ENCODE measurements at places on chromosomes 11 and 22.

DNA sequence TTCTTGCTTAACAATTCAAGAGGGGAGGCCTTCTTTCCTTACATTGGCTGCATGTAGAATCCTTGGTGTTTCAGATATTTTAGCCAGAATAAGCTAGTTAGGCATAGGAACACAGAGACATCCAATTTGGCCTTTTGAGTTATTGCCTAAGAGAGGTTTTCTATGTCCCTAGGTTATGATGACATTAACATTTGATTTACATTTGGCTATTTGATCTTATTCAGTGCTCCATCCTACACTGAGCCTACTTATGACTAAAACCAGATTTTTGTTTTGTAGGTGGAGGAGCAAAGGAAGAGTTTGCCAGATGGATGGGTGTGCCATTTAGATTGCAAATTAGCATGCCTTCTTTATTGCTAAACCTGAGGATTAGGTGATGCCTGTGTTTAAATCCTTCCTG, 11.1 kb upstream of the SLC37A2 start:
- DNase-seq: no peak

DNA sequence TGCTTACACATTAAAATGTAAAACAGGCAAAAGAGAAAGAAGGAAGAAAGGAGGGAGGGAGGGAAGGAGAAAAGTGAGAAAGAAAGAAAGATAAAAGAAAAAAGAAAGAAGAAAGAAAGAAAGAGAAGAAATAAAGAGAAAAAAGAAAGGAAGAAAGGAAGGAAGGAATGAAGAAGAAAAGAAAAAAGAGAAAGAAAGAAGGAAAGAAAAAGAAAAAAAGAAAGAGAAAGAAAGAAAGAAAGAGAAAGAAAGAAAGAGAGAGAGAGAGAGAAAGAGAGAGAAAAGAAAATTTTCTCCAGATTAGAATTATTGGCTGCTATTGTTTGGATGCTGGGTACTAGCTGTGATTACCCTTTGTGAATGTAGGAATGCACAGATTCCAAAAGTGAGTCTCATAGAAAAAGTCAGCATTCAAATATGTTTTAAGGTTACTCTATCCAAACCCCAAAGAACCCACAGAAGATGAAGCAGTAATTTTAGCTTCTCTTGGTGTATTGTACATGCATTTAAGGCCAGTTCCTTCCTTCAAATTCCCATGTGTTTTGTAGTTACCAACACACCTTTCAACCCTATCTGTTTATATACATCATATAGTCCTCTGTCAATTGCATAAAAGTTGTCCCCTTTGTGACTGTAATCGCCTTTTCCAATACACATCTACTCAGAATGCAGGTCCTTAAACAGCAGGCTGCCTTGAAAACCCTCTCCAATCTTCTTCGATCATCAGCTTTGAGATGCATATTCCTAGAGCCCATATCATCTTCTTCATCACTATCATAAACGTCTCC, 789 bp upstream of the FAM111A start:
- DNase-seq: no peak

DNA sequence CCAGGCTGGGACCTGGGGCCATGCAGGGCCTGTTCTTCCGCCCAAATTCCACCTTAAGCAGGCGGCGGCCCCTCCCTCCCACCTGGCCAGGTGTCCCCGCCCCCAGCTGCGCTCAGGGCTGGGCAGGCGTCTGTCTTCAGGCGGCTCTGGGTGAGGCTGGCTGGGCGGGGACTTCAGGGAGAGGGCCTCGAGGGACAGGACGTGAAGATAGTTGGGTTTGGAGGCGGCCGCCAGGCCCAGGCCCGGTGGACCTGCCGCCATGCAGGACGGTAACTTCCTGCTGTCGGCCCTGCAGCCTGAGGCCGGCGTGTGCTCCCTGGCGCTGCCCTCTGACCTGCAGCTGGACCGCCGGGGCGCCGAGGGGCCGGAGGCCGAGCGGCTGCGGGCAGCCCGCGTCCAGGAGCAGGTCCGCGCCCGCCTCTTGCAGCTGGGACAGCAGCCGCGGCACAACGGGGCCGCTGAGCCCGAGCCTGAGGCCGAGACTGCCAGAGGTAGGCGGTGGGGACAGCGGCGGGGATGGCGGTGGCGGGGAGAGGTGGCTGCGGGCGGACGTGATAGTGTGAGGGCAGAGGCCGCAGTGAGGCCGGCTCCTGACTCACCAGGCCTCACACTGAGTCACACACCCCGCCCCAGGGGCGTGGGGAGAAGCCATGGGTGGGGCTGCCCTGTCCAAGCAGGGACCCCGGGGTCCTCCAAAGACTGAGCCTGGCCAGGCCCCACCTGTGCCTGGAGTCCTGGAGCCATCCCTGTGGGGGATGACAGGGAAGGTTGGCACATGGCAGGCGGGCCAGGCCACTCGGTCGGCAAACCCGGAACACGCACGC, at the start of gene PKP3:
Gene PKP3, plus strand, starts transcription at position 176 of the 824 bp plus-strand sequence. Its CDS starts 84 bp downstream, at position 260.
- no peak for DNase-seq

DNA sequence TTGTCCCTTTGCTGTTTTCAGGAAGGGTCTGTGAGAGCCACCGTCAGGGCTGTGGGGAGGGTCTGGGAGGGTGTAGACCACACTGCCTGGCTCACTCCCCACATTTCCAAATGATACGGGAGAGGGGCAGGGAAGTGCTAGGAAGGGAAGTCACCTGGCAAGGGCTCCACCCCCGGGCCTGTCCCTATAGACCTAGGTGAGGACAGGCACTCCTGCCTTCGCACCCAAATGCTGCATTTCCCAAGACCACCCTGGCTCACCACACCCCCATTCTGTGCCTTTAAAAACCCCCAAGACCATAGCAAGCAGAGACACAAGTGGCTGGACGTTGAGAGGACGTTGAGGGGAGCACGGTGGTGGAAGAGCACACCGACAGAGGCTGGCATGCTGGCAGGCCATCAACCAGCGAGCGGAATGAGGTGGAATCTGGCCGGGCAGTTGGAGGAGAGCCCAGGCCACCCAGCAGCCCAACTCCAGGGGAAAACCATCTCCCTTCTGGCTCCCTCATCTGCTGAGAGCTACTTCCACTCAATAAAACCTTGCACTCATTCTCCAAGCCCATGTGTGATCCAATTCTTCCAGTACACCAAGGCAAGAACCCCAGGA, 45.7 kb downstream of the GNB1L start:
- DNase-seq: no peak

GRCh38 chr11:33753304-33753967, 17.2 kb upstream of the CD59 start:
- DNase-seq: no peak

- DNase-seq: no peak
Measured at GRCh38 chr22:50014655-50015401, 2.3 kb upstream of the IL17REL start.

DNA sequence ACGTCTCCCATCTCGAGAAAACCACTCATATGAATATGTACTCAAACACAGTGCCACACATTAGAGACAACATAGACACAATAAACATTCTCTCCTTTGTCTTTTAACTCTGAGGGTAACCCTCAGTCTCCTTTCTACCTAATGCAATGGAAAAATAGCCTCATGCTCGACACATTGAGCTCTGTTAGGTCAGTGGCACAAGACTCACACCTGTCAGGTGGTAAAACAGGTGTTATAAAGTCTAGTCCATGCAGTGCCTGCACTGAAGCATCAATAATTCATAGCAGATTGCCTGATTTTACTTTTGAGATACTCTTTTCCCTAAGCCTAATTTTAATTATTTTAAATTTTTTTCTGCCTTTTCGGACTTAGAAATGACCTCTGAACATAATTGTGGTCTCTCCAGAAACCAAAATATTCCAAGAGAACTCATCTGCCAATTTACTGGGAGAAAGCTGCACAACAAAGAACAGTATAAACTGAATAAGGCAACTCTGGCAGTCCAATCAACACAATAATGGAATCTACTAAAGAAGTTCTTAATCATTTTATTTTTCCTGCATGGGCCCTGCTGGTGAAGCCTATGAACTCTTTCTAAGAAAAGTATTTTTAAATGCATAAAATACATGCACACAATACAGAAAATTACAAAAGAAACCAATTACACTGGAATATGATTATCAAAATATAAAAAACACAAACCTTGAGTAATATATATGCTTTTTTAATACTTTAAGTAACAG, 9.9 kb downstream of the RDX start:
- DNase-seq: no peak

- no peak for DNase-seq
Measured at GRCh38 chr11:30454111-30454510, 131.2 kb downstream of the ARL14EP start.

- no peak for DNase-seq
Measured at GRCh38 chr11:83972536-83972935, 686.4 kb upstream of the CCDC90B start.

Measured in HL-60 (cell line).